Activated CD8-positive, alpha-beta T cell treated with anti-CD3 and anti-CD28 coated beads for 36 hours (primary cell): ENCODE measurements at places on chromosomes 3 and 15. TPM values are rescaled to one million over a fixed set of nuclear protein-coding genes. Genes with fewer than 3 reads are reported as not detected.

- no peak overlapping the region for H3K4me3 ChIP-seq
- DNase-seq: no peak
- no peak overlapping the region for H3K27ac ChIP-seq
- H3K27me3 ChIP-seq: no peaks in the 10 kb centered on the region
Observed at GRCh38 chr3:125644036-125645005, 49.0 kb upstream of the OSBPL11 start.

GRCh38 chr3:175304404-175304803, 445.3 kb downstream of the NAALADL2 start:
- H3K4me1 ChIP-seq: peaks cover 7% of the 10 kb centered on the region
- no peak for DNase-seq
- H3K27me3 ChIP-seq: no peaks in the 10 kb centered on the region
- no peak overlapping the region for H3K4me3 ChIP-seq
- H3K36me3 ChIP-seq: no peaks in the 10 kb centered on the region
- no peak overlapping the region for H3K27ac ChIP-seq

Gene KIF15
- 41.9 TPM for total RNA-seq

Gene LIPH
- not detected for total RNA-seq

Gene P2RY14
- 0.51 TPM for total RNA-seq

DNA sequence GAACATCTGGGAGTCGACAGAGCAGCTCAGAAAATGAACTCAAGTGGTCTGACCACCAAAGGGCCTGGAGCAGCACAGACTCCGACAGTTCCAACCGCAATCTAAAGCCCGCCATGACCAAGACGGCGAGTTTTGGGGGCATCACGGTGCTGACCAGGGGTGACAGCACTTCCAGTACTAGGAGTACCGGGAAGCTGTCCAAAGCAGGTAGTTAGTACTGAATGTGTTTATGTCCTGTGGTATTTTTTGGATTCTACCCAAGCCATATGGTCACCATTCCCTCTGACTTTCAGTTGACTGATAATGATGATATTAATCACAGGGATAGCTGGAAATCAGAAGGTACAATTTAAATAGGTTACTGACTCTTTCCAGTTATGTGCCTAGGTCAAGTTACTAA, 82.3 kb downstream of the ARPP21 start:
- H3K36me3 ChIP-seq: no peaks in the 10 kb centered on the region
- no peak overlapping the region for H3K27ac ChIP-seq
- no peaks in the 10 kb centered on the region for H3K4me1 ChIP-seq

GRCh38 chr3:89808680-89809197, 701.3 kb downstream of the EPHA3 start:
- H3K4me3 ChIP-seq: no peak overlapping the region
- H3K27ac ChIP-seq: no peak overlapping the region
- no peaks in the 10 kb centered on the region for H3K36me3 ChIP-seq
- H3K4me1 ChIP-seq: no peaks in the 10 kb centered on the region
- DNase-seq: no peak
- no peaks in the 10 kb centered on the region for H3K27me3 ChIP-seq

DNA sequence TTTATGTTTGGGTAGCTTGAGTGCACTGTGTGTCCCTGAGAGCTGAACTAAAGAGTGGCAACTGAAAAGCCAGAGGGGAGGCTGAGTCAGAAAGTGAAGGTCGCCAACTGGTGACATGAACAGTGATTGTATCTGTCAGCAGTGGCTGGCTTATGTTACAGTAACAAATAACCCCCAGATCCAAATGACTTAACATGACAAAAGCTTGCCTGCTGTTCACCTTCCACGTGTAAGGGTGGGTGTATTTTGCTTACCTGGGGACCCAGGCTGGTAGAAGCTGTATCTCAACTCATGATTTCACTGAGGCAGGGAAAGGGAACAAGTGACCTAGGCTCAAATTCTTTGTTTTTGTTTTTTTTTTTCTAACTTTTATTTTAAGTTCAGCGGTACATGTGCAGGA, 147.3 kb downstream of the THSD4 start:
- H3K27me3 ChIP-seq: peaks cover 9% of the 10 kb centered on the region
- H3K27ac ChIP-seq: no peak overlapping the region
- no peaks in the 10 kb centered on the region for H3K4me1 ChIP-seq
- H3K4me3 ChIP-seq: no peak overlapping the region
- no peak for DNase-seq
